ENCODE measurements at places on chromosomes 2 and 18.

GRCh38 chr2:232458661-232459418 is 2.9 kb downstream of the ALPI start:
- DNase-seq, result no peak

- no peak for DNase-seq
These were observed 210.1 kb upstream of the STK17B start for GRCh38 chr2:196381464-196381863.

GRCh38 chr2:29810956-29811355 is 110.4 kb downstream of the ALK start:
- no peak for DNase-seq

DNA sequence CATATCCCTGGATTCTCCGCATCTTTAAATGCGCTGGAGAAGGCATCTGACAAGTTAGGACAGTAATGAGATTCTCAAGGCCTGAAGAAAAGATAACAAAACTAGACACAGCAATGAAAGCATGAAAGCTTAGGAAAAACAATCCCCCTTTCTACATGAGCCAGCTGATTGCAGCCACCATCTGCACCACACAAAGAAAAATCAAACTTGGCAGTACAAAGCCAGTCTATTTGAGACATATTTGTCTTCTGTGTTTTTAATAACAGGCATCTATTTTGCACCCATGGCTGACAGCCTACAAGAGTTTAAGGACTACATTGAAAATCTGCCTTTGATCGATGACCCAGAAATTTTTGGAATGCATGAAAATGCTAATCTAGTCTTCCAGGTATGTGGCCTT is 83.6 kb downstream of the TRABD2A start:
- no peak for DNase-seq

DNA sequence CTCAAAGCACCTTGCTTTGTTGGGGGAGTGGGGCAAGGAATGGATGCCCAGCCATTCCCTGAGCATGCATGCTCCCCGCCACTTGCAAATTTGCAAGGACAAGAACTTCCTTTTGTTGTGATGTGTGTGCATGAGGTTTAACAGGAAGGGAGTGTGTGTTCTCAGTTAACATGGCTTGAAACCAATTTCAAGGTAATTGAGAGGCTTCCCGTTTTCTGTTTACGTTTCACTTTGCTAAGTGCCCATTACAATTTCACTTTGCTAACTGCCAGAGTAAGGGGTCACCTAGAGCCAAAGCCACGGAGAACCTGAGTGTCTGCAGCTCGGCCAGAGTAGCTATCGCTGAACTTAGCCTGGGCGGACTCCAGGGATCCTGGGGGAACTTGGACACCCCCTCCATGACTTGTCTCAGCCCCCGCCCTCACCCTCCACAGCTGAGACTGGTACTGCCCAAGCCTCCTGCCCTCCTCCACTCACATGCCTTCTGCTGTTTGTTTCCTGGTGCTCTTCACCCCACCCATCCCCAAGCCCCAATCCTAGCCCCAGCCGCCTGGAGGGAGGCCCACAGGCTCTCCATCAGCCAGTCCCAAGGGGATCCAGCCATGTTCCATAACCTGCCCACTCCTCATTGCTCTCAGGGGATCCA is 53.6 kb upstream of the LAPTM4A start:
- DNase-seq, result no peak

GRCh38 chr2:62305421-62306176 is 109.7 kb downstream of the B3GNT2 start:
- DNase-seq, result no peak

DNA sequence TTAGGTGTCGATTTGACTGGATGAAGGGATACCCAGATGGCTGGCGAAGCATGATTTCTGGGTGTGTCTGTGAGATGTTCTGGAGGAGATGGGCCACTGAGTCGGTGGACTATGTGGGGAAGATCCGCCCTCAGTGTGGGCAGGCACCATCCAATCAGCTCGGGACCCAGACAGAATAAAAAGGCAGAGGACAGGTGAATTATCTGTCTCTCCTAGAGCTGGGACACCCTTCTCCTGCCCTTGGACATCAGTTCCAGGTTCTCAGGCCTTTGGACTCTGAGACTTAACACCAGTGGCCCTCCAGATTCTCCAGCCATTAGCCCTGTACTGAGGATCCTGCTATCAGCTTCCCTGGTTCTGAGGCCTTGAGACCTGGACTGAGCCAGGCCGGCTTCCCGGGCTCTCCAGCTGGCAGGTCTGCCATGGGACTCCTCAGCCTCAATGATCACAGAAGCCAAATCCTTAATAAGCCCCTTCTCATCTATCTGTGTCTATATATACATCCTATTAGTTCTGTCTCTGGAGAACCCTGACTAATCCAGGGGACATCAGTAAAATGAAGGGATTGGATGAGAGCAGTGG is 11.7 kb downstream of the PROC start:
- no peak for DNase-seq

- DNase-seq, result no peak
These were observed 2.5 kb downstream of the RPIA start for GRCh38 chr2:88693911-88694414.

DNA sequence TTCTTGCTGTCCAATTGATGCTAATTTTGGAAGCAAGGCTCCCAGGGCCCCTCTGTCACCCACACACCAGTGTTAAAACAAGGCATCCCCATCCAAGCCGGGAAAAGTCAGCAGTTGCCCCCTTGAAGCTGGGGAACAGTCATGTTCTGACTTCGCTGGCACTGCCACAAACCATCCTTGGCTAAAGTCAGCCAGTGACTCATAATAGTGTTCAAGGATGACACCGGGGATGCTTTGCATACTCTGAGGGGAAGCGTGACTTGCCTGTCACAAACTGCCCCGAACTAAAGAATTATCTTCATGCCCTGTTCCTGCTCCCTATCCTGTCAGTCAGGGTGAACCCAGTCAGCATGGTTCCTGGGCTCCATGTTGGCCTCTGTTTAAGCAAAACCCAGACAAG is 37.0 kb downstream of the TGFA start:
- no peak for DNase-seq

- DNase-seq, result no peak
These were observed 96.7 kb downstream of the CCDC148 start for GRCh38 chr2:158359846-158360245.

DNA sequence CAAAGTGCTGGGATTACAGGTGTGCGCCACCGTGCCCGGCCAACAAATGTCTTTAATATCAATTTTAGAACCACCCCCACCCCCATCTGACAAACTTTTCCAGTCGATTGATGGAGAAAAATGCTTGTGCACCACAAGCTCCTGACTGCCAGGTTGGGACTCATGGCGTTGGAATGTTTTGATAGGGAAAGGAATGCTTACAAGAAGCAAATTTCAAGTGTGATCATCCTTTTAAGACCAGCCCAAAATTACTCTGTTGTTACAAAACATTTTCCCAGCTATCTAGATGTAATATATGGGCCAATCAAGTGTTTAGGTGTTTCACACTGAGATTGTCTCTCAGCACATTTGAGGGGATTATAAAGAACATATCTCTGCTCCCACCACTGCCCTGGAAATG is 45.2 kb downstream of the UBXN4 start:
- DNase-seq, result no peak

GRCh38 chr18:532018-532417 is 31.5 kb upstream of the COLEC12 start:
- DNase-seq, result no peak

DNA sequence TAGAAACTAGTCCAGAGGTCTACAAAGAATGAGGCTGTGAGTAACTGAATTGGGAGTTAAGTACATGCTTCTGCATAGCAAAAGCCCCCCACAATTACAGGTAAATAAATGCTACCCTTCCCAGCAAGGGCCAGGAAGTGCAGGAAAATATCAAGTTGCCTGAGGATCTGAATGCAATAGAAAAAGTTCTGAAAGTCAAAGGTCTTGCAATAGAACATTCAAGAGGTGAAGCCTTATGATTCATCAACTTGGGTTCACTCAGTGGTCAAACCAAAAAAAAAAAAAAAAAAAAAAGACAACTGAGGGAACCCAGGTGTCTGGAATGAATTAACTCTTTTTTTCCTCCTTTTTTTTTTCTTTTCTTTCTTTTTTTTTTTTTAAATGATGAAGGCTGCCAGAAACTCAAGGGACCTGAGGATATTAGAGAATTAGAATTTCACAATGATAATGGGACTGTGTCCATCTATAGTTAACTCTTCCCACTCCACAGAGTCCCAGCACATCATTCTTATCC is 42.9 kb upstream of the RFX8 start:
- DNase-seq, result no peak

DNA sequence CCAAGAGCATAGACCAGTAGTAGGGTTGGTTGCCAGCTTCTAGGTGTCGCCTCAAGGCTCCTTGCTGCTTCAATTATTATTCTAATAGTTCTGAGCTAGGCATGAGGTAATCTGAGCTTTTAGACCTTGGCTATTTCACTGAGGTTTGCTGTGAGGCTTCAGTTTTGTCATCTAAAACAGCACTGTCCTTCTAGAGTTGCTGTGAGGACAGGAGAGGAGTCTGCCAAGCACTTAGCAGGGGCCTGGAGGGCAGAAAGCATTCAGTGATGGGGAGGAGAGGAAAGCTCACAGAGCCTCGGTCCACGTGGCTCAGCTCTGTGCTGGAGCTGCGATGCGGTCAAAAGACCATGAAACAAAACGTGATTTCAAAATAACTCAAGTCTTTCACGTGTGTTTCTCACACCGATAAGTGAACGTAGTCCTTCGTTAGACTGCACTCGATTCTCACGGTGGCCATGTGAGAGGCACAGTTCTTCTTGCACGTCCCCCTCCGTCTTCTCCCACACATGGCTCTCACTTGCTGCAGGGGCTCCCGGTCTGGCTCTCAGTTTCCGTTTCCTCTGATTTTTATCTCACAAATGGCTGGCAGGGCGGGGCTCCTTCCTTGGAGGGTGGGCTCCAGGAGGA is 113.7 kb downstream of the B3GNT2 start:
- DNase-seq, result no peak

DNA sequence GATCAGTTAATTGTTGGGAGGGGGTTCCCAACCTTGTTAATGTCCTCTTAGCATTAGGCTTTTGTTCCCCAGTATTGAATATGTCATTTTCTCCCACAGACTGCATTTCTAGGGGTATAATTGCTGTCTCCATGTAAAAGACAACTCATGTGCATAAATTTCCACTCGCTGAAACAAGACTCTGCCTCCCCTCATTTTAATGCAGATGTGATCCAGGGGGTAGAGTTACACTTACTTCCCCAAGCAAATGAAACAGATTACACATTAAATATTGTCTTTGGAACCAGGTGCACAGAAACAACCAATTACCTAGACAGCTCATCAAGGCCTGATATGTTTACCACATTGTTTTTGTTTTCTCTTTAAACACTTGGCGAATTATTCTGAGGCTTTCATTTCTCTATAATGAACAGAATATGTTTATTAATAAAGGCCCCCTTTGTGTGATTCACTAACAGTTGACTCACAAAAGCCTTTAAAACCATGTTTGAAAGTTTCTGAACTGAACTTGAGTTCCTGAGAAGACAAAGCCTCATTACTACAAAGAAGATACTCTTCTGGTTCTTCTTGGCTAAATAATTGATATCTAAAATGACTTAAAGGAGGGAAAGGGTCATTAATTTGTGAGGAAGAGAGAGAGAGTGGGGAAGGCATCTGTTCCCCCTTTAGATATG is 15.0 kb upstream of the ACVR1 start:
- DNase-seq, result no peak

DNA sequence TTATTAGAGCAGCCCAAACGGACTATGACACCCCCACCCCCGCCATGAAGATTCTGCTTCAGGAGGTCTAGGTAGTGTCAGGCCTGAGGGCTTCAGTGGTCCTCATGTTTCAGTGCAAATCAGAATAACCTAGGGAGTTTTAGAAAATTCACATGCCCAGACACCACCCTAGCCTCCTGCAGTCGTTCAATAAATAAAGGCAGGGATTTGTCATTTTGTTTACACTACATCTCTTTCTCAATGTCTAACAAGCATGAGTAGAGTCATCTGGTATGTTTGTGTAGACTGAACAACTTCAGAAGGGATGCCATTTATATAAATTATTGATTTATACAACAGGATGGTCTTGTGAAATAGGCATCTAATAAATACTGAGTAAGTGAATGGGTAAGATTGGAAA is 112.1 kb upstream of the SERPINE2 start:
- DNase-seq, result no peak

DNA sequence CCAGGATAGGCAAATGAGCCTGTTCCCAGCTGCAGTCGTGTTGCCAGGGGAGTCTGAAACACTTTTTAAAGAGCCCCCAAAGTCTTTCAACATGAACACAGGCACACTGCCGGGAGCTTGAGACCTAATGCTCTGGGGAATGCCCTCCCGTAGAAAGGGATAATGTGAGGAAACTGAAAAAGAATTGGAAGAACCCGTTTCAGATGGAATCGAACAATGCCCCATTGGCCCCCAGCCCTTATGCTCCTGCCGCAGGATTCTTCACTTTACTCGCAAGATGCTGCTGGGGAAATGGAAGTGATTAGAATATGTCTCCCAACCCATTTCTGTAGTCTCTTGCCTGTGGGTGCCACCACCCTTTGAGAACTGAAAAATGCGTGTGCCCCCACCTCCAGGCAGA is 136.3 kb upstream of the GATA6 start:
- no peak for DNase-seq

- DNase-seq, result no peak
These were observed 11.9 kb downstream of the CAPN10 start for GRCh38 chr2:240598311-240598911.

DNA sequence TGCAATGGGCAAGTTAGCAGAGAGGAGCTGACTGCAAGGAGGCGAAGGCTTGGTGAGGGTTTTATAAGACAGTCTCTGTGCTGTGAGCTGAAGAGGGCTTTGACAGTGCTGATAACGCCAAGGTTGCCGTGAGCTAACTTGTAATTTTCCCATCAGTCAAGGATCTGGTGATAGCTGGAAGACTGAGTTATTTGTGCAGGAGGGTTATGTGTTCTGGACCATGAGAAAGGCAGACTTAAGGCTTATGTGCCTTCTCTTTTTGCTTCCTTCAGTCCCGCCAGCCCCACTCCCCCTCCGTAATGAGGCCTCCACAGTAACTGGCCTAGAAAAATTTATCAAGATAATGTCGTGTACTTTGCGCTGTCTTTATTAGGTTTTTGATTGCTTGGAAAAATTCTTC is 94.6 kb downstream of the RTP5 start:
- DNase-seq, result no peak

DNA sequence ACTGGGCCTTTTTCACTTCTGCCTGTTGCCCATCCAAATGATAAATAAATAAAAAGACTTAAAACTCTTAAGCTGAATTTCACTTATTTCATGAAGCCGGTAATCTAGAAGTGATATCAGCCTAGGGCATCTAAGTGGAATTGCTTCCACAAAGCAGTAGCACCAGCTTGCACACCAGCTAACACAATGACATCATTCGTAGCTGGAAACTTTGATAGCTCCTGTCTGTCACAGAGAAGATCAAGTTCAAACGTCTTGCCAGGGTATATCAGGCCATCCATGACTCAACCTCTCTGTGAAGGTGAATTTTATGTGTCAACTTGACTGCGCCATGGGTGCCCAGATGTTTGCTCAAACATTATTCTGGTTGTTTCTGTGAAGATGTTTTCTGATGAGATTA is 161.7 kb upstream of the MYT1L start:
- DNase-seq, result no peak

GRCh38 chr2:203758841-203759689 is 52.6 kb downstream of the CD28 start:
- no peak for DNase-seq

All from stimulated activated naive CD4-positive, alpha-beta T cell (primary cell).